Mucosa of descending colon (tissue), 3 donors: ENCODE measurements at places on chromosomes 5 and 9. TPM values are rescaled to one million over a fixed set of nuclear protein-coding genes. Genes with fewer than 3 reads are reported as not detected.

DNA sequence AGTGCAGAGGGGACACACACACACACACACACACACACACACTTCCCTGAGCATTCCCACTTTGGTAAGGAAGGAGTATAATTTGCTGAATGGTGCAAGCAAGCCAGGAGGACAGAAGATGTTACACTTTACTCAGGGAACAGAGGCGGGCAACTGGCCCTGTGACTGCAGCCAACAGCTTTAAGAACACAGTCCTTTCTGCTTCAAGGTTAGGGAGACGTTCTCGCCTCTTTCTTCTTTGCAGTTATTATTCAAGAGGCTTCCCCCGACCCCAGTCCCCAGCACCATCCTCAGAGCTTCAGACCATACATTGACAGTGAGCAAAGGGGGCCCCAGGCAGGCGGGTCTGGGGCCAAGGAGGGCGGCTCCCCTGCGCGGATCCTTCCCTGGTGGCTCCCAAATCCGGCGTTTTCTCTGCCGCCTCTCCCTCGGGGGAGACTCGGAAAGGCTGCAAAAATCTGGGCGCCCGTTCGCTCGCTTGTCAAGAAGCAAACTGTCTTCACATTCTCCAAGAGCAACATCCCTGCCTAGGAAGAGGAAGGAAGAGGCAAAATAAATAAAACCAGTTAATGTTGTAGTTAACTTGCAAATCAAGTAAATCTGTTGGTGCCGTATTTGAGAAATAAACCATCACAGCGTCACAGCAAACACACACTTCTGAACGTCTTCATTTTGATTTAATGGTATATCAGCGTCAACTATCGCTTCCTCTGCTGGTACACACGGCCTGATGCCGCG is 3.8 kb upstream of the LHX2 start:
- no peak for DNase-seq

The CCL21 gene
- 48.9 TPM for total RNA-seq

GRCh38 chr5:80249901-80250300 is 5.9 kb downstream of the SERINC5 start:
- DNase-seq = no peak

GRCh38 chr9:92151691-92152393 is 36.6 kb upstream of the SPTLC1 start:
- no peak for DNase-seq

- no peak for DNase-seq
Measured at GRCh38 chr5:132090107-132090506, 16.5 kb downstream of the CSF2 start.
